ENCODE measurements at places on chromosomes 4 and X.

DNA sequence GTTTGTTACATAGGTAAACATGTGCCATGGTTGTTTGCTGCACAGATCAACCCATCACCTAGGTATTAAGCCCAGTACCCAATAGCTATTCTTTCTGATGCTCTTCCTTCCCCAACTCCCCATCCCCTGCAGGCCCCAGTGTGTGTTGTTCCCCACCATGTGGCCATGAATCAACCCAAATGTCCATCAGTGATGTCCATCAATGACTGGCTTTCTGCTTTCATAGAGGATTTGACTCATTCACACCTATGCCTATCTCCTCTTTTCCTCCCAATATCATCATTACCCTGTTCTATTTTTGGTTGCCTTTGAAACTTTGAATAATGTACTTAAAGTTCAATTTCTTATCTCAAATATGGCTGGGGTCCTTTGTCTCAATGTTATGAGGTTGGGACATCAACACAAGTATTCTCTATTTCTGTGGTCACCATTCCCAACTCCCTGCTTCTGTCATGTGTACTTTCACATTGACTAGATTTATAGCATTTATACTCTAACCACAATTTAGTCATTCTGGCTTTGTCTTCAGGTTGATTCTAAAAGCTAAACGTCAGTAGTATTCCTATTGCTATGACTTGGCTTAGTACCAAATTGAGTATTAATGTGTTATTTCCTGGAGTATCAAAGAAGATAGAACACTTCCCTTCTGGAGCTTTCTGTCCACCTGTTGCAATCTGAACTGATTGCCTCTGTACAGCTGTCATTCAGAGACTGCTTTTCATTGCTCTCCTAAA, 107.2 kb downstream of the TAB3 start:
- DNase-seq: peak; percentile 52

DNA sequence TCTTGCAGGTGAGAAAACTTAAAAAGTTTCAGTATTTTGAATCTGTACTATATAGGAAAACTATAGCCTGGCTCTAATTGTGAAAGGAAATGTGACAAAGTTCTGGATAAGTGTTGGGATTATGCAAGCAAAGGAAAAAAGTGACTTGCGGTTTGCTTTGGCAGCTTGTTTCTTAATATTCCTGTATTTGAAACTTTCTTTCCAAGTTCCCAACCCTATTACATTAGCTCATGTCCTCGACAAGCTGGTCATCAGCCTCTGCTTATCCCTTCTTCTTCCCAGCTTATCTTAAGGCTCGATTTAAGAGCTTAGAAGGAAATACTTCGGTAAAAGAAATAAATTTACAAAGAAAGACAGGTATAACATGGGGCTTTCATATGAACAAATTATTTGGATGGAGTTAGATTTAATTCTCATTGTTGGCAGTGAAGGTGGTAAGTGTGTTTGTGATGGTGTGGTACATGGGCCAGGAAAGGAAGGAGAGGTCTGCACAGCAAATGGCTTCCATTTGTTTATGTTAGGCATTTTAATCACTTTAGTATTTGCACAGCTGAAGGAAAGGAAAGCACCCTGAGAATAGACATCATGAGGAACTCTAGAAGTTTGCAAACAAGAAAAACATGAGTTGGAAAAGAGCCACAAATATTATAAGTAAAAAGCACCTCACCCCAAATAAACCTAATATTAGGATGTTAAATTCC, 5.1 kb upstream of the MYOZ2 start:
- no peak for DNase-seq

DNA sequence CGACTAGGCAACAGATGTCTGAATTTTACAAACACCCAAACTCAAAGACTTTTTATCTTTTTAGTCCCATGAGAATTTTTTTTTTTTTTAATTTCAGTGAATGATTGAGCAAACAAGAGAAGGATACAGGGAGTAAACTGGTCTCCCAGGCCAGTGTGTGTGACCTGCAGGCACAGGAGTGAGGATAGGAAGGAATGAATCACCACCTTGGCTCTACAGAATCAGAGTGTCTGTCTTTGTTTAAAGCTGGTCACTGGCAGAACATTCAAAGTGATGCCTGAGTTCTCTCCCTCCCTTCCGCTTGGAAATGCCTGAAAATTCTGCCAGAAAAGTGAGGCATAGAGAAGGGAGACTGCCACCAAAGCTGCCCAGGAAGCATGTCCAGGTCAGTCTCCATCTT, 69.5 kb downstream of the PARM1 start:
- no peak for DNase-seq

DNA sequence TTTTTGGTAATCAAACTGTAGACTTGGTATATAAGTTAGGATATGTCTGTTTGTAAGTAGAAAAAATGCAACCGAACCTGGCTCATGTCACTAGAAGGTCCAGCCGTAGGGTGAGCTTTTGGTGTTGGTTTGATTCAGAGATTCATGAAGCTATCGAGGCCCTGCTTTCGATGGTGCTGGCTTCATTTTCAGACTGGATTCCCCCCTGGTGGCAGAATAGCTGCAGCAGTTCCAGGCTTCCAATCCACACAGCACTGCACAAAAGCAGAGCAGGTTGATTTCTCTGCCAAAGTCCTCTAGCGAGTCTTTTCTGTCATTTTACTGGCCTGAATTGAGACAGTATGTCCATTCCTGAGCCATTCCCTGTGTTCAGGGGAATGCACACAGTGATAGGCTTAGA, 33.1 kb downstream of the PDK3 start:
- DNase-seq: no peak

DNA sequence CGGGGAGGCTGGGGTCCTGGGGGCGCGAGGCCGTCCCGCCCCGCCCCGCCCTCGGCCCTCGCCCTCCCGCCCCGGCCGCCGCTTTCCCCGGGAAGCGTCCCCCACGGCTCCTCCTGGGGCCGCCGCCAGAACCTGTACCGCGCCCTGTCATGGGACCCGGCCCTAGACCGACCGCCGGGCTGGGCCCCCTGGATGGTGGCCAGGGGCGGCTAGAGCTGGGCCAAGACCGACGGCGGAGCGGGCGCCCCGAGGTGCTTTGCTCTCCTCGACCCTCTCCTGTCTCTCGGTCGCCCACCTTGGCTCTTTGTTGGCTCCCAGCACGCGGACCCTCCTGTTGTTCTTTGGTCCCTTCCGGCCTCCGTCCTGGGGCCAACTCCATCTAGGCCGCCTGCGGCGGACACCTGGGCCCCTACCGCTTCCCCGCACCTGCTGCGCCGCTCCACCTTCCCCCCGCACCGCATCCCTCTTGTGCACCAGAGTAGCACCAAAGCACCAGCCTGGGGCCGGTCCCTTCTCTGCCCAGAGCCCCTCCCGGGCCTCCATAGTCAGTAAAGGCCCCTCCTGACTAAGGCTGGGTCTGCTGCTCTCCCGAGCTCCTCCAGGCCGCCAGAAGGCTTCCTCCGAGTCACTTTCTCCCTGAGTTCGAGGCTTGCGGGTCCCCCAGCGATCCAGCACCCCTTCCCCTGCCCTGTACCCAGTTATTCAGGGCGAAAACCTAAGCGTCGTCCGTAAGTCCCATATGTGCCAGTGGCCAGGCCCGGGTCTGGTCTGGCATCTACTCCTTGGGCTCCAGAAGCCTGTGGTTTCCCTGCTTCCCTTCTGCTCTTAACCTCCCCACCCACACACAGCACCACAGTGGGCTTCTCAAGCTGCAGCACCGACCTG, 587 bp downstream of the TACC3 start:
- no peak for DNase-seq

- no peak for DNase-seq
These were observed 109.6 kb downstream of the SPRY1 start for GRCh38 chr4:123506011-123506695.

DNA sequence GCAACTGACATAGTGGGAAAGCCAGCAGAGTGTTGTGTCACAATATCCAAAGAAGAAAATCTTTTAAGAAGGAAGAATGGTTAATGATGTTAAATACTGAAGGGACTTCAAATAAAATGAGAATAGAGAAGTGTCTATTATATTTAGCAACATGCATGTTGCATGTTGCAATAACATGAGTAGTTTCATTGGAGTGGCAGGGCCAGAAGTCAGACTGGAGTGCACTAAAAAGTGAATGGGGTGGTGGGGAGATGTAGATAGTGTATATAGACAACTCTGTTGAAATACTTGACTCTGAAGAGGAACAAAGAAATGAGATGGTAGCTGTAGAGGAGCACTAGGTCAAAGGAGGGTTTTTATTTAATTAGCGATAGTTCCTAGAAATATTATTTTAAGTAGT, 9.5 kb upstream of the AMMECR1 start:
- no peak for DNase-seq

DNA sequence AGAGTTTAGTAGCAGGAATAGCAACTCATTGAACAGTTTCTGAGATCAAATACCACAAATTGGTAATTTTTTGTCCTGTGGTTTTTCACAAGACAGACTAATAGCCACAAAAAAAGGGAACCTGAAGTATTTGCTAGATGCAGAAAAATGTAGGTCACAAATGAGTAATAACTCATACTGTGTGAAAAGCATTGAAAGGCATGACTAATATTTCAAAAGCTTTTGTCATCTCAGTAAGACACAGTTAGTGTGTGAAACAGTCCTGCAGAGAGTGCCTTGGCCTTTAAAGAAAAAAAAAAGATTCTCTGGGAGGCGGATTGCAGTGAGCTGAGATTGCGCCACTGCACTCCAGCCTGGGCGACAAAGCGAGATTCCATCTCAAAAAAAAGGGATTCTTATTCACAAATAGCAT, 31.4 kb upstream of the SLC25A31 start:
- peak; percentile 69 for DNase-seq

DNA sequence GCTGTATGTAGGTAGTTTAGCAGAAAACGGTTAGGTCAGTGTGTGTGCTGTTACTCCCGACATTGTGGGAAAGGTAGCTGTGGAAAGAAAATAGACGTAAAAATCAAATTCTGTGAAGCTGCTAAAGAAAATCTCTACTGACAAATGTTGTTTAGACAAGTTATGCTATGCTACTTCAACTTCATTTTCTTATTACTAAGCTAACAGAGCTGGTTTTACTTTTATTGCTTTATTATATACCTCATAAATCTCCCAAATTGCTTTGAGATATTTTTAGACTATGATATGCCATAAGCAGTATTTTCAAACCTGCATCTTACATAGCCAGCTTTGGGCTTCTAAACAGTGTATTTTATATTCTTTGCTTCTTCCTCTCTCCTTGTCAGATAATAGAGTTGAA, 108.2 kb upstream of the PACRGL start:
- no peak for DNase-seq

- DNase-seq: no peak
These were observed 19.0 kb upstream of the SLC2A9 start for GRCh38 chr4:10040049-10040892.

DNA sequence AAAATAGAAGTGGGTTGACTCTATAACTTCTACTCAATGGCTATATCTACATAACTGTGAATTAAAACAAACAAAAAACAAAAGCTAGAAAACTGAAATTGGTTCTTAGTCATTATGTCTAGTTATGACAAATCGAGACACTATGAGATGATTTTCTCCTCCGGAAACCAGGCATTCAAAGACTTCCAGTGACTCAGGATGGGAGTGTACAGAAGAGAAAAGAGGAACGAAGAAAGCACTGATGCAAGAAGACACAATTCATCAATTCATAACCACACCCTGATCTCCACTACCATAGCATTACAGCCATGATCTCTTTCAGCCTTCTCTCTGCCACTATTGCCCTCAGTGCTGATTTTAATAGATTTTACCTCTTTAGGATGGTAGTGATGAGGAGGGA, 253.6 kb downstream of the CBLL2 start:
- peak; percentile 77 for DNase-seq

- no peak for DNase-seq
These were observed 54.4 kb upstream of the HS3ST1 start for GRCh38 chr4:11483046-11483445.
